Activated T-cell treated with anti-CD3 and anti-CD28 coated beads, Interleukin-2, amount 50 U/mL, for 4 hours (primary cell): ENCODE measurements at places on chromosomes 12 and 14. TPM values are rescaled to one million over a fixed set of nuclear protein-coding genes. Genes with fewer than 3 reads are reported as not detected.

- no peak for DNase-seq
Observed at GRCh38 chr14:103633391-103633790, 4.4 kb downstream of the KLC1 start.

MMP17 gene
- 0.92 TPM for total RNA-seq

COCH gene
- total RNA-seq, result 0.87 TPM

GRCh38 chr14:91249841-91250616 lies 5.5 kb upstream of the GPR68 start:
- DNase-seq, result no peak

TRHDE gene
- total RNA-seq, result not detected

DNA sequence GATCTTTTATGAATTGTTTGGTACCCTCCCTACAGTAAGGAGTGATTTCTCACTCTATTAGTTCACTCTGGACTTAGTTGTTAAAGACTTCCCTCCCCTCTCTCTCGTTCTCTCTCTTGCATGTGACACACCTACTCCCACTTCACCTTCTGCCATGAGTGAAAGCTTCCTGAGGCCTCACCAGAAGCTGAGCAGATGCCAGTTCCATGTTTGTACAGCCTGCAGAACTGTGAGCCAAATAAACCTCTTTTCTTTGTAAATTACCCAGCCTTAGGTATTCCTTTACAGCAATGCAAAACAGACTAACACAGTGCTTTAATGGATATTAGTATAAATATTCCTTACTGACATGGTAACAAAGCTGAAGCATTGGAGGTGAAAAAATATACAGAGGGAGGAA lies 187.7 kb downstream of the SSPN start:
- DNase-seq, result no peak

- no peak for DNase-seq
Observed at GRCh38 chr12:75699728-75700496, 188.5 kb upstream of the KRR1 start.

DNA sequence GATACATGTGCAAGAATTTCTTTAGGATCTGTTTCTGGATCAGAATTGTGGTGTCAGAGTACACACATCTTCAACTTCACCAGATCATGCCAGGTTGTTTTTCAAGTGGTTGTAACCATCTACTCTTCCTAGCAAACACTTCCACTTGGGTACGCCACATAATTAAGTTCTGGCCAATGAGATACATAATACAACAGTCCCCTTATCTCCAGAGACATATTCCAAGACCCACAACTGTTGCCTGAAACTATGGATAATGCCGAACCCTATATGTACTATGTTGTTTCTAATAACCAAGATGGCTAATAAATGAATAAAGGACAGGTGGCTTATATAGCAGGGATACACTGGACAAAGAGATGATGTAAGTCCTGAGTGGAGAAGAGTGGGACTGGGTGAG lies 2.5 kb upstream of the CHPT1 start:
- no peak for DNase-seq

- DNase-seq, result no peak
Observed at GRCh38 chr14:100542619-100543205, 44.5 kb downstream of the BEGAIN start.

DNA sequence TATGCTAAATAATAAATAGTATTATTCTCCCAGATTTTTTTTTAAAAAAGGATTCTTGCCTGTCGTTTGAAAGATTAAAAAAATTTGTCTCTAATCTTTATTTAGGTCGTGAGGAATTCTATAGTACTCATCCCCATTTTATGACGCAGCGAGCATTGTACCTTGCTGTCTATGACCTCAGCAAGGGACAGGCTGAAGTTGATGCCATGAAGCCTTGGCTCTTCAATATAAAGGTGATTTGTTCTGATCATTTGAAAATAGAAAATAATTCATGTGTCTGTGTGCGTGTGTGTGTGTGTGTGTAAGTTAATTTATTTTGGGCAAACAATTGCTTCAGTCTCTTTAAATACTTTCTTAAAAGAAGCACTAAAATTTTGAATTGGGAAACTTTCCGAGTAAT lies 84.2 kb downstream of the LRRK2 start:
- DNase-seq, result no peak

DNA sequence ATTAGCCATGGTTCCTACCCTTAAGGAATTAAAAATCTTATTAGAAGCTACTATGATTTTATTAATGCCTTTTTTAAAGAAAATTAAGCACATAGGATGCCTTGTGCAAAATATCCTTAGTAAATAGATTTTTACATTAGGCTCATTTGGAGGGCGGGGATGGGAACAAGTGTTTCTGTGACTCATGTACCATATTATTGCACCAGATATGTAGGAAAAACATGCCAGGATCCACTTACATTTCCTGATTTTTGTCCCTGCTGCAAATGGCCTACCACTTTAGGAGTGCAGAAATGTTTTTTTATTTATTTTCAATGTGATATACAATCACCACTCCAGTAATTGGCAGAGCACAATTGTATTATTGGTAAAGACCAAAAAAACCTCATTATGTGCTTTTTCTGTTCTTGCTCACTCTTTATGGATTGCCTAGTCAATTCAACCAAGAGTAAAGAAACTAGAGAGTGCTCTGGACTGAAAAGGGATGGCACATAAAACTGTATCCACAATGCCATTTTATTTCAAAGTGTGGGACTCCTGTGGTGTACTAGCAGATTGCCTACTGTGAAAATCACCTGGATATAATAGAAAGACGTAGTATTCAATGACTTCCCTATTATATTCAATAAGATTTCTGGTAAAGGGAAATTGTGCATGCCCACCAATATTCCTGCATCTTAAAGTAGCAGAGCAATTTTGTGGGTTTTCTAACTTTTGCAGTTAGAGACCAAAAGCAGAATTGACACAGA lies 86.9 kb downstream of the ANO6 start:
- no peak for DNase-seq

DNA sequence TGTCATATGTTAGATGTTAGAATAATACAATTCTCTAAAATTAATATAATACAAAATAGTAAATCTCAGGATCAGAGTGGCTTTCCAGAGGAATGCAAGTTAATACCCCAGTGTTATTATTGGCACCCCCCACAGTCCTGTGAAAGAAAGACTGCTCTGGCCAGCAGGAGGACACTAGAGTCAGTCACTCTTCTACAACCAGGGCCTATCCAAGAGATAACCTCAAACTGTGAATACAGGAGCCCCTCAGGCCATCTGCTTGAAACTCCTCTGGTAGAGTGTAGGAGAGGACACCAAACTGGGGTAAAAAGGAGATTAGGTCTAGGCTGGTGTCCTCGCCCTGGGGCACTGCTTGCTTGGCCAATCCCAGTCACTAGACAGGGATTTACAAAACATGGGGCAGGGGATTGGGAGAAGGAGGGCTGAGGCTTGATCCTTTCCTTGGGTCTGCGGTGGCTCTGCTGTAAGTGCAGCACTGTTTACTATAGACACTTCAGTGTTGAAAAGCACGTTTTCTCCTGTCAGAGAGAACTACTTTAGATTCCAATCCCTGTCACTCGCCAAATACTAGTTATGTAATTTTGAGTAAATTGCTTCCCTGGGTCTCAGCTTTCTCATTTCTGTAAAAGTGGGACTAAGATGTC lies 44.5 kb upstream of the PTPRR start:
- no peak for DNase-seq

DNA sequence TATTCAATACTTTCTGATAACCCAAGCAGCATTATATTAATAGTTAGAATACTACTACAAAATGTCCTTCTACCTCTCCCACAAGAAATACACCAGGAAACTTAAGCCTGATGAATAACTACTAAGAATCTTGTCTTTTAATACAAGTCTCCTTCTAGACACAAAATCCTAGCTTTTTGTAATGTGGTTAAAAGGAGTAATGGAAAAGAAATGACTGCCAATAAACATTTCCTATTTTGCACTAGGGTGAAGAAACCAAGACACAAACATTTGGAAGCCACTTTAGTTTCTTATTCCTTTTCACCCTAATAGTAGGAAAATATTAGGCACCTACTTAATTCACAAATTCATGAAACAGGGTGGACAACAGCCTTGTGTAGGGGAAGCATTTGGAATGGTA lies 51.3 kb upstream of the TTC7B start:
- no peak for DNase-seq

GRCh38 chr12:114963846-114964245 lies 279.9 kb upstream of the TBX3 start:
- no peak for DNase-seq

GRCh38 chr12:120980800-120981368 lies 2.5 kb downstream of the HNF1A start:
- no peak for DNase-seq

DAO gene
- total RNA-seq, result not detected

NRIP2 gene
- total RNA-seq, result not detected

DNA sequence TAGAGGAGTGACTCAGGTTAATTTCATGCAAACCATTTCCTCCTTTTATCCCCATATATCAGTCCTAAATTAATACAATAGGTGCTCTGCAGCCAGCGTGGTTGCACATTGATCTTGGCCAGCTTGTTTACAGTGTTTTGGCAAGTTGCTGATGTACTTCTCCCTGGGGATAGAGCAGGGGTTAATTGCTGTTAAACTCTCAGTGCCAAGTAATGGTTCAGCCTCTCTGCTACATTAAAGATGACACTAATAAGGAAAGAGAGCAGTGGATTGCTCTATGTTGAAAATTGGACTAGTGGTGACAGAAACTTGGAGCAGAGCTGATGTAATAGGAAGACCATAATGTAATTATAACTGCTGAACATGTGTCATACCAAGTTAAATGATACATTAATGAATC lies 717.5 kb downstream of the RERGL start:
- no peak for DNase-seq

CLEC2A gene
- not detected for total RNA-seq

- DNase-seq, result no peak
Observed at GRCh38 chr14:32304296-32304695, 24.8 kb upstream of the AKAP6 start.

DNA sequence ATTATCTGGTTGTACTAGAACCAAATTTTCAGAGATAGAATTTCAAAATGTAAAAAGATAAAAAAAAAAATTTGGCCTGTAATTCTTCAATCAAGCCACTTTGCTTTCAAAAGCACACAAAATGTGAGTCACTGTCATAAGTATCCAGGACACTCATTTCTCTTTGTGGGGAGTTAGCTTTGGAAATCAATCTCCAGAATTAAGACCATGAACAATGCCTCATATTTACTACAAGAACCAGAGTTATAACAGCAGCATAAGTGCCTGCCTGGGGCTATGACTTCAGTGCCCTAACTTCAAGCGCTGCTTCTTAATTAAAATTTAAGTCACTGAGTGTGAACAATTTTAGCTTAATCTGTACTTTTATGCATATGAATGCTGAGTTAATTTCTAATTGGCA lies 162.1 kb downstream of the C12orf42 start:
- DNase-seq, result no peak

GRCh38 chr12:57332646-57333312 lies 81.8 kb upstream of the STAC3 start:
- DNase-seq, result no peak

DNA sequence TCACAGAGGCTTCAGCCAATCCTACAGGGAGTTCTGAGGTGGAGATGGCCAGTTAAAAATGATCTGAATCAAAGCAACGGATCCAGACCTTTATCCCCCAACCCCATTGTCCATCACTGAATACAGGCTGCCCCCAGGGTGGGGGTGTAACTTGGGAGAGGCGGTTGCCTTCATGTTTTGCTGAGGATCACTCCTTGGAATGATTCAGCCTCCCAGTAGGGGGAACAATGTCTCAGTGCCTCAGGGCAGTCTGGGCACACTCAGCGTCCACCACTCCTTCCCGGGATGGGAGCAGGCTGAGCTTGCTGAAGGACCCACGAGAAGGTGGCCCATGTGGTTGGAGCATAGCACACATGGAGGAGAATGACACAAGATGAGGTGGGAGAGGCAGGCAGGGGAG lies 60.2 kb downstream of the RFX4 start:
- DNase-seq, result no peak

GRCh38 chr14:91893007-91893406 lies 25.7 kb upstream of the TC2N start:
- no peak for DNase-seq

KRT77 gene
- total RNA-seq, result not detected

- DNase-seq, result no peak
Observed at GRCh38 chr14:54088271-54088670, 131.6 kb upstream of the BMP4 start.

DNA sequence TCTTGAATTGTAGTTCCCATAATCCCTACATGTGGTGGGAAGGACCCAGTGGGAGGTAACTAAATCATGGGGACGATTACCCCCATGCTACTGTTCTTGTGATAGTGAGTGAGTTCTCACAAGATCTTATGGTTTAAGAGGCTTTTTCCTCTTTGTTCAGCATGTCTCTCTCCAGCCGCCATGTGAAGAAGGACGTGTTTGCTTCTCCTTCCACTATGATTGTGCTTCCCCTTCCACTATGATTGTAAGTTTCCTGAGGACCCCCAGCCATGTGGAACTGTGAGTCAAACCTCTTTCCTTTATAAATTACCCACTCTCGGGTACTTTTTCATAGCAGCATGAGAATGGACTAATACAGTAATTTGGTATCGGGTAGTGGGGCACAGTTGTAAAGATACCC lies 97.3 kb downstream of the PPP1R12A start:
- no peak for DNase-seq

DNA sequence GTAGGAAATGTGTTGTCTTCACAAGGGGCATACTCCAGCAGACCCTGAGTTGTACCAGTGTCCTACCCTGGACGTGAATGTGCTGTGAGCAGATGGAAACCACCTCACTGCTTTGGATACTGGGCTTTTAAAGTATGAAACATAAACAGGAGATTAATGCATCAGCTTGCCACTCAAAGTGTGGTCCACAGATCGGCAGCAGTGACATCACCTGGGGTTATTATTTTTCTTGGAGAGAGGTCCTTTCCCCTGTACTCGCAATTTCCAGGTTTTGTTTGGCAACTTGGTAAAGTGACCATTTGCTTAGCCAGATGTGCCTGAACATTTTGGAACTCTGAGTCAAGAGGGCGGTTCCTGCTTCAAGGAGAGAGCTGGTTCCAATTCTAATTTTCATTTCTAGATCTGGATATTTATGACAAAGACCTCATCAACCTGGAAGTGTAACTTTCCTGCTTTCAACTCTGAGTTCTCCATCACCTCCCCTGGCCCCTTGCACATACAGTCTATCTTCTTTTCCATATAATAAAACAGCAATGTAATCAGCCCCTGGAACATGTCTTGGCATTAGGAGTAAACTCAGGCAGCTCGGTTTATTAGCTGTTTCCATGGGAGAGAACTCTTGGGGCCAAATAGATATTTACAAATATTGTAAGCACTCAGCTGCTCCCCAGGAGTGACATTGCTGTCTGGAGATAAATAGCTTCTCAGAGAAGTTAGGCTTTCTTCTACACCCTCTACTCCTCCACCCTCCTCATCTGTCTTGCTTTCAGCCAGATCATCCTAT lies 237.0 kb upstream of the TBX3 start:
- no peak for DNase-seq

HOTAIR gene
- not detected for total RNA-seq

- DNase-seq, result no peak
Observed at GRCh38 chr12:110917961-110918360, 2.4 kb downstream of the MYL2 start.

CPNE6 gene
- total RNA-seq, result not detected
